A549 treated with ZK216348 at 1 μM for 4 hours (cell line): ENCODE measurements at places on chromosomes 1 and 21. TPM values are rescaled to one million over a fixed set of nuclear protein-coding genes. Genes with fewer than 3 reads are reported as not detected.

ADORA3 gene
- total RNA-seq, result not detected in 5 replicates

SERINC2 gene
- total RNA-seq, result 13.5 to 33.0 TPM (median 29.6 TPM) in 5 replicates

TPM3 gene
- 476 to 696 TPM (median 485 TPM) in 5 replicates for total RNA-seq

SEC16B gene
- total RNA-seq, result 0.43 to 1.1 TPM (median 0.79 TPM) in 5 replicates

TCEA3 gene
- 0.42 to 0.72 TPM (median 0.46 TPM) in 4 of 5 replicates, not detected in the other for total RNA-seq

LRRIQ3 gene
- total RNA-seq, result 0.59 to 0.82 TPM (median 0.69 TPM) in 5 replicates

RAB7B gene
- total RNA-seq, result 1.0 to 1.8 TPM (median 1.3 TPM) in 5 replicates

DMBX1 gene
- 0.51 to 1.2 TPM (median 0.99 TPM) in 5 replicates for total RNA-seq

OR2T33 gene
- total RNA-seq, result not detected in 5 replicates

AKNAD1 gene
- 1.0 to 2.7 TPM (median 1.3 TPM) in 5 replicates for total RNA-seq

CAPN9 gene
- total RNA-seq, result not detected in 5 replicates

FAM177B gene
- not detected in 5 replicates for total RNA-seq

PTGER3 gene
- not detected in 5 replicates for total RNA-seq

CASQ1 gene
- total RNA-seq, result not detected in 5 replicates

CHRNB2 gene
- 0.25 to 0.48 TPM (median 0.33 TPM) in 5 replicates for total RNA-seq

PIK3C2B gene
- 4.1 to 9.2 TPM (median 8.3 TPM) in 5 replicates for total RNA-seq

CD1D gene
- total RNA-seq, result 0.06 to 0.14 TPM in 2 of 5 replicates, not detected in the others

ROR1 gene
- 7.4 to 11.0 TPM (median 9.0 TPM) in 5 replicates for total RNA-seq

TMCO1 gene
- 157 to 210 TPM (median 166 TPM) in 5 replicates for total RNA-seq

FRRS1 gene
- 1.1 to 2.2 TPM (median 1.6 TPM) in 5 replicates for total RNA-seq

OR2L8 gene
- total RNA-seq, result not detected in 5 replicates

KDF1 gene
- 0.08 TPM in 2 of 5 replicates, not detected in the others for total RNA-seq

PLA2G2E gene
- total RNA-seq, result not detected in 5 replicates
